Stimulated activated CD8-positive, alpha-beta memory T cell treated with anti-CD3 and anti-CD28 coated beads, Interleukin-7, amount 100 ng/mL, for 1 hour (primary cell): ENCODE measurements at places on chromosomes 4 and X.

DNA sequence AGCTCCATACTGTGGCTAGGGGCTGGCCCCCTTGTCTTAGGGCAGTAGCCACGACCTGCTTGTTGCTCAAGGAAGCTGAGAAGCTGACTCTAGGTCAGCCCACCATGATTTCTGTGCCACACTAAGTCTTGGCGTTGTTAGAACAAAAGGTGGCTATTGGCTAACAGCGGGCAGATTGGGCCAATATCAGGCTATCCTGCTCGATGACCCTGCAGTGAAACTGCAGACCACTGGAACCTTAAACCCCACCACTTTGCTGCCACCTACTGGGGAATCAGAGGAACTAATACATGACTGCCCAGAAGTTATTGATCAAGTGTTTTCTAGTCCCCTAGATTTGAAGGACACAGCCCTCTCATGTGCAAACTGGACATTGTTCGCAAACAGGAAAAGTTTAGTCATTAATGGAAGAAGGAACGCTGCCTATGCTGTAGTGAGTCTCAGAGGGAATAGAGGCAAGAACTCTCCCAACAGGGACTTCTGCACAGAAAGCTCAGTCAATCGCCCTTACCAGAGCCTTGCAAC lies 17.0 kb upstream of the PAPSS1 start:
- no peak for DNase-seq

DNA sequence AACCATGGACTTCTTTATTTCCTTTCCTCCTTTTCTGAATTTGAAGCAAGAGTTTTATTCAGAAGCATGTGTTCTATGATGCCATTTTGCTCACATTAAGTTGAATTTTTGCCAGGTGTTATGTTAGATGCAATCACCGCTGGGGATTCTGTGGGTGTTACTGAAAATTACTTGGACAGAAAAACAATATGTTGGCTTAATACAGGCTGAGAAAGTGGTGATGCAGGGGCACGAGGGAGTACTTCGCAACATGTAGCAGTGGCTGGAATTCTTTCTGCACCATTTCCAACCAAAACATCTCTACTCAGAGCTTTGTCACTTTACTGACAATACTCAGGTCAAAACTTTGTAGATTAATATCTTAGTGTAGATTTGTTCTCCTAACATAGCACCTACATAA lies 109.2 kb upstream of the PCDH18 start:
- no peak for DNase-seq

DNA sequence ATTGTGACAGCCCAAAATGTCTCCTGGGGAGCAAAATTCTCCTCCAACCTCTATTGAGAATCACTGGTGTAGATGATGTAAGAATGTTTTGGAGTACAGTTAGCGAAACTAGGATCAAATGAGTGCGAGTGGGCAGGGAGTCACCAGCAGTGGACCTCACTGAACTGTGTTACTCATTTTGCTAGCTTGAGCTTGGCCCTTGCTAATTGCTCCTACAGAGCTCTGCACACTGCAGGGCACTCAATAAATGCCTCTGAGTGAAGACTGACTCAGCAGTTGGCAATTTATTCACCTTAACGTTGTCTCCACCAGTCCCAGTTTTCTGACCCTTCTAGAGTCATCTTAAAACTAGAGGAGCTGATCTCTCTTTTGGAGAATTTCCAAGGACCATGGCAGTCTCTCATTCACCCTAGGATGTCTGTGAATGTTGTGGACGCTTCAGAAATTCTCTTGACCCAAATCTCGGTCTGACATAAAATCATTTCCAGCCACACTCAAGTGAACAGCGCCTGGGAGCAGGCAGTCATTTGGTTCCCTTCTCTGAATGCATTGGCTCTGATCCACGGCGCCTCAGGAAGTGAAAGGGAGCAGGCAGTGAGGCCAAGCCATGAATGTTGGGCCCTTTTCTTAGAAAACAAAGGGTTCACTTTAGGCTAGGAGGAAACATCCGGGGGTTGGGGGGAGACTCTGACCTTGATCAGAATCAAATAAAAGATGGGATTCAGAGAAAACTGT lies 148.1 kb downstream of the NWD2 start:
- DNase-seq, result no peak

DNA sequence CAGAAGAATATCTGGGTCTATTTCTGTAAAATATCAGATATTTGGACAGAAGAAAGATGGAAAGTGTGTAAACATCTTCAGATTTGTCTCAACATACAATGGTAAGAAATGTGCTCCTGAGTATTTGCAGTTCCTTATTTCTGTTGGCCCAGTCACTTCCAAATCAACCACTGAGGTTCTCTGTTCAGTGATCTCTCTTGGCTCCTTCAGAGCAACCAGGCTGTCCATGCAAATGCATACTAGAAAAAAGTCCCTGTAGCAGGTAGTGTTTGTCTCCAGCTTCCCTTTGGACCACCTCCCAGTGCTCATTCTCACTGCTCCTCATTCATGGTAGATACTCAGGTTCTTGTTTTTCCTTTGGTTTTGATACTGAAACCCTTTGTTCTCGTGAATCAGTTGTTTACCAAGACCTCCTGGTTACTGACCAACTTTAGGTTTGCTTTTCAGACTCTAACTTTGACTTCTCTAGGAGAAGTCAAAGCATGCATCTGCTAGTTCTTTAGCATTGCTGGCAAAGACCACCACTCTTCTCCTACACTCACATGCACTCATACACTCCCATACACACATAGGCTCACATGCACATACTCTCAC lies 28.8 kb downstream of the ASIC5 start:
- no peak for DNase-seq

DNA sequence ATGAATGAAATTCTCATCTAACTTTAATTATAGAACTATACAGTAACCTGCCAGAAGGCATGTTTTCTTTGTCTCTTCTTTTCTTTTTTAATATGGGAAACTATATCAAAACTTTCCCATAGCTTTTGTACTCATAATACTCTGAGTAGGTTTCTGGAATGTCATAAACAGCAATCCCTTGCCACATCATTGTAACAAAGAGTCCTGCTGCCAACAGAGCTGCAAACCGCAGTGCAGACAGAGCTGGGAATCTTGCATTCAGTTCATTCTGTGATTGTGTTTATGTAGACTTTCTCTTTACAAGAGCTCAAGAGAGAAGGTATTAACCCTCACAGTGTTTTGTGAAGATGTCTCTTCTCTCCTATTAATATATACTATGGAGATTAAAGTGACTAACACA lies 304.4 kb upstream of the SLIT2 start:
- no peak for DNase-seq

- no peak for DNase-seq
Observed at GRCh38 chr4:88075336-88075735, 67.9 kb downstream of the PKD2 start.

DNA sequence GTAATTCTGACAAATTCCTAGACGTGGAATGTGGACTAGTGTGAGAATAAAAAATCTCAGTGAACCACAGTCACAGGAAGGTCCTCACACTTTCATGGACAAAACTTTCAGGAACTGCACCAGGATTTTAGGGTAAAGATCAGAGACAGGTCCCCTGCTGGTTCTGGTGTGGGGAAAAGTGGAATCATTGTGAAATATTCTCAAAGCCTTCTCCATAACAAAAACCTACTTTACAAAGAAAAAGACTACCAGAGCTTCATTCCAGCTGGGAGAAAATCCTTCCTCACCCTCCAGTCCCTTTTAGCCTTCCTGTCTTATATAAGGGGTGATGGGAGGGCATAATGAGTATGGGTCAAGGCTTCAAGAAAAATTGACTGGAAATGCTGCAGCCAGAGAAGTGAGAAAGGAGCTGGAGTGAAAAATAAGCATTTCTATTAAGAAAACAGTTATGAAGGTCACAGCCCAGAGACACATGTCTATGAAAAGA lies 325.8 kb downstream of the ARAP2 start:
- DNase-seq, result no peak

DNA sequence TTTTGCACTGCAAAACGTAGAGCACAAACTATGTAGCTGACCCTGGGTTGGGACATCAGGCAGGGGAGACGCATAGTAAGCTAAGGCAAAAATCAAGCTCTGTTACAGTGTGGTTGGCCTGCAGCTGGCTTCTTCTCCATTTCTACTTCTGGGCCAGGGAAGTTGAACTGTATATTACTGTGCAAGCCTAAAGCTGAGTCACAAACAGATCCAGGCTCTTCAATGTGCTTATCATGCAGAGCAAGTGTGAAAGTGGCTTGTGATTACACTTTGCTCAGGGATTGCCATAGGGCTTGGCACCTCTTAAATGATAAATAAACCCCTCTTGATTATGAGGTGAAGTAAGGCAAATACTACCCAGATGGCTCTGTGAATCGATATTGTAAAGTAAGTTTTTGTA lies 40.5 kb downstream of the CLDN34 start:
- no peak for DNase-seq

GRCh38 chr4:184122631-184123408 lies 94.9 kb downstream of the ENPP6 start:
- no peak for DNase-seq

DNA sequence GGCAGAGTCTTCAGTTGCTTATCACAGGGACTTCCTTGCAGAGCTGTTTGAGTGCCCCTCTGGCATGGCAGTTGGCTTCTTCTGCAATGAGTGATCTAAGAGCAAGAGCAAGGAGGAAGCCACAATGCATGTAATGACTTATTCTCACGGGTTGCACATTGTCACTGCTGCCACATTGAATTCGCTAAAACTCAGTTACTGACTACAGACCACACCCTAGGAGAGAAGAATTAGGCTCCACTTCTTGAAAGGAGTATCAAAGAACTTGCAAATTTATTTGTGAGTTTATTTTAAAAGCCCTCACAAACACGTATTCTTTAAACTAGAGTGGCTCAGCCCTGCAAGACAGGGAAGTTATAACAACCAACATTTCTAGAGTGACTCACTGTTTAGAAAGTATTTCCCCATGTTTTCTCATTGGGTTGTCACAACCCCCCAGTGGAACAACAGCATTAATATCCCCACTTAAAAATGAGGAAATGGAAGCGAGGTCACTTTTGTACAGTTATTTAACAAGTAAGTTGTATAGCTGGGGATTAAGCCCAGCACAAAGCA lies 32.4 kb upstream of the RBPJ start:
- DNase-seq, result no peak
